ENCODE measurements at places on chromosomes 12 and 14.

DNA sequence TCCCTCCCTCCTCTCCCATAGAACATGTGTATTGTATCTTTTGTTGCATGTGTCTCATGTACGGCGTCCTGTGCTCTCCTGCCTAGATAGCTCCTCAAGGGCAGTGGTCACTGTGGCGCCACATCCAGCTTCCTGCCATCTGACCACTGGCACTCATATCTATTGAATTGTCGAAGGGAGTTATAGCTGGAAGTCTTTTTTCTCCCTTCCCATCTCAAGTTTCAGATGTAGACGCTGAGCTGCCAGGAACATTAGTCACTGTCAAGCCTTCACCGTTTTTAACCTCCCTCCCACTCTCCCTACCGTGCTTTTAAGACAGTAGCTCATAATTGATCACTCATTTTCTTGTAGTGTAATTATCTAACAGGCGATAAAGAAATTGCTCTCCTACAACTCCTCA lies 33.0 kb downstream of the MTHFD1 start:
- no peak for DNase-seq

DNA sequence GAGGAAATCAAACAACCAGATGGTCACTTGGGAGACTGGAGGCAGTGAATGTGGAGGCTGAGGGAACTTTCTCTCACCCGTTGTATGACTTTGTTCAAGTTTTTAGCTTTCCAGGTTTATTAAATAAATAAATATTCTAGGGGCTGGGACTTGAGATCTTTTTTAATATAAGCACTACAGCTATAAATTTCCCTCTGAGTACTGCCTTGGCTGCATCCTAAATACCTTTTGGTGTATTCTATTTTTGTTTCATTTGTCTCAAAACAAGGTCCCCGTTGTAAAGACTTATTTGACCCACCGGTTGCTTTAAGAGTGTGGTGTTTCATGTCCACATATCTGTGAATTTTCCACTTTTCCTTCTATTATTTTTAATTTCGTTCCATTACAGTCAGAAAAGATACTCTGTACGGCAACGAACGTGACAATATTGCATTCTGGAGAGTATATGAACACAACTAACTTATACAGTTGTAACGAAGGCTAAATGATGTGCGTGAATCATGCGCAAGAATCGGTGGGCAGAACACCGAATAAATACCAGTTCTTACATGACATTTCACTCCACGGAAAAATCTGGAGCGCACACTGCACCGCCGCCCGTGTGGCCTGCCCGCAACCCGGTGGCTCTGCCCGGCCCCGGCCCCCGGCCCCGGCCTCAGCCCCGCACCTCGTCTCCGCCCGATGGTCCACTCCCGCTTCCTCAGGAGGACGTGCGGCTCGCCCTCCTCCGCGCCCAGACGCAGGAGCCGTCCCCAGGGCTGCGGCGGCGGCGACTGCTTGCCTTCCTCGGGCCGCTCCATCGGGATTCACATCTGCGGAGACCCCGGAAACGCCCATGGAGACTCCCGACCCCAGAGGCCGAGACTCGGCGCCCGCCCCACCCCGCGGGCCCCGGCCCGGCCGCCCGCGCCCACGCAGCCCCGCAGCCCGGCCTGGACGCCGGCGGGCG lies 602 bp downstream of the CHFR start:
- no peak for DNase-seq

- no peak for DNase-seq
Measured at GRCh38 chr14:47935332-47935731, 259.9 kb upstream of the MDGA2 start.

DNA sequence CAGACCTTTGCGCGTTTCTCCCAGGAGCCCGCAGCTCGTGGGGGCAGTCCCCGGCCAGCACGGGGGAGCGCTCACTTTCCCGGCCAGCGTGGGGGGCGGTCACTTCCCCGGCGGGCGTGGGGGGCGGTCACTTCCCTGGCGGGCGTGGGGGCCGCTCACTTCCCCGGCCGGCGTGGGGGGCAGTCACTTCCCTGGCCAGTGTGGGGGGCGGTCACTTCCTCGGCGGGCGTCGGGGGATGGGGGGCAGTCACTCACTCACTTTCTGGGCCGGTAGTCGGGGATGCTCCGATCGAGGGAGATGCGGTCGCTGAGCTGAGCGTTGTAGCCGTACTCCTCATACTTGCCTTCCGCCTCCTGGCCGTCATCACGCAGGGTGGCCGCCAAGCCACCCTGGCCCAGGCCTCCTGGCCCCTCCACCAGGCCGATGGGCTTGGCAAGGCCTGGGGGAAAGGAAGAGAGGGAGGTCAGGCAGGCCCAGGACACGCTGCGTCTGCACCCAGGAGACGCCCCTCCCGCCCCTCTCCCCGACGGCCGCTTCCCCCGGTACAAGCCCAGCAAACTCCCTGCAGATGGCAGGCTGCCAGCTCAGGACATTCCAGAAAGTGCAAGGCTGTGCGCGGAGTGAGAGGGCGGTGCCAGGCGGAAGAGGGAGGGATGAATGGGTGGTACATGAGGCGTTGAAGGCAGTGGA lies 43.3 kb downstream of the GALNT9 start:
- no peak for DNase-seq

GRCh38 chr12:5345534-5345933 lies 86.4 kb upstream of the NTF3 start:
- no peak for DNase-seq

DNA sequence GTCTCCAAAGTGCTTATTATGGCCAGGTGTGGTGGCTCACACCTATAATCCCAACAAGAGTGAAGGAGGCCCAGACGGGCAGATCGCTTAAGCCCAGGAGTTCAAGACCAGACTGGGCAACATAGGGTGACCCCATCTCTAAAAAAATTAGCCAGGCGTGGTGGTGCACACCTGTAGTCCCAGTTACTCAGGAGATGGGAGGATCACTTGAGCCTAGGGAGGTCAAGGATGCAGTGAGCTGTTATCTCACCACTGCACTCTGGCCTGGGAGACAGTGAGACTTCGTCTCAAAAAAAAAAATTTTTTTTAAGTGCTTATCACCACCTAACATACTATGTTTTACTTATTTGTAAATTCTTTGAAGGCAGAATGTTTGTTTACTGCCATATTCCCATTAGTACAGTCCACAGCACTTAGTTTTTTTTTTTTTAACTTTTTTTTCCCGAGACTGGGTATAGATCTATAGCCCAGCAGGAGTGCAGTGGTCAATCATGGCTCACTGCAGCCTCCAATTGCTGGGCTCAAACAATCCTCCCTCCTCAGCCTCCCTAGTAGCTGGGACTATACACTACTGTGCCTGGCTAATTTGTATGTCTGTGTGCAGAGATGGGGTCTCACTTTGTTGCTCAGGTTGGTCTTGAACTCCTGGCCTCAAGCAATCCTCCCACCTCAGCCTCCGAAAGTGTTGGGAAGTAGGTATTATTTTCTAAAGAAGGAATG lies 4.7 kb upstream of the KANSL2 start:
- no peak for DNase-seq

GRCh38 chr12:5439371-5439771 lies 7.5 kb downstream of the NTF3 start:
- no peak for DNase-seq

DNA sequence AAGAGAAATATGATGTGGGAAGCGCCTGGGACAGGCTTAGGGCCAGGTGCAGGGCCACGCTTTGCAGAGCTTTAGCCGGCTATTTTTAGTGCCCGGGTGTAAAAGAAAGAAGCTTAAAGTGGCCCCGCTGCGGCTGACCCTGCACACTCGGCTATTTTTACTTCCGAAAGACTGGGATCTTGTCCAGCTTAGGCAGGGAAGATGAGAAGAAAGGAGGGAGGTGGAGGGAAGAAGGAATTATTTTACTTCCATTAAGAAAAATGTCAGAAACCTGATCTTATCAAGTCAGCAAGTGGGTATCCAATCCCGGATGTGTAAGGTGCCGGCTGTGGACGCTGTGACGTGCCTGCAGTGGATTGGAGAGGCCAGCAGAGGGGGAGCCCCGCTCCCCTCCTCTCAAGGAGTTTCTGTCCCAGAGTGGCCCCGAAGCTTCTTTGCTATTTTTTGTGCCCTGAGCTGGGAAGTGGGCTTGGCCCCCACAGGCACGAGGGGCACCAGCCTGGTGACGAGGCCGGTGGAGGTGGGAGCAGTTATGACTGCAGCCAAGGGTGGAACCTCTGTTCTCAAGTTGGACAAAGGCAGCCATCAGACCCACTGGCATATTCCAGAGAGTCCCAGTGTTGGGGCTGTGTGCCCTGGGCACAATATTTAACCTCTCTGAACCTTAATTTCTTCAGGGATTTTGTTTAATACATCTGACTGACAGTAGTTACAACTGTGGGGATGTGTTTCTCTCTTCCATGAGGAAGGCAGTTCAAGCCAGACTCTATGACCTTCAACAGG lies 97.7 kb downstream of the ESRRB start:
- DNase-seq = no peak

- no peak for DNase-seq
Measured at GRCh38 chr12:121915841-121916321, 2.5 kb upstream of the CFAP251 start.

- no peak for DNase-seq
Measured at GRCh38 chr14:67952786-67953185, 133.2 kb downstream of the RAD51B start.

DNA sequence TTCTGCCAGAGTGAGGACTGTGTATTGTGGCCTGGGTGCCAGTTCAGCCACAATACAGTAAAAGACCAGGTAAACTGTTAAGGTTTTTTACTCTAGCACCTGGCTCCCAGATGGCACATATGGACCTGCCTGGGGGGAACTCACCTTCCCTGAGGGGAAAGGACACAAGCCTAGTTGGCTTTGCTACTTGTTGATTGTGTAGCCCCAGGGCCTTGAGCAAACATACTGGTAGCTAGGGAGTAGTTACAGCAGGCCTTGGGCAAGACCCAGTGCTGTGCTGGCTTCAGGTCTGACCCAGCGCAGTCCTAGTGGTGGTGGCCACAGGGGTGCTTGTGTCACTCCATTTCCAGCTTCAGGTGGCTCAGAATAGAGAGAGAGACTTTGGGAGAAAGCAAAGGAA lies 216.4 kb downstream of the KLHL28 start:
- DNase-seq = no peak

GRCh38 chr14:90451961-90452360 lies 55.1 kb downstream of the CALM1 start:
- no peak for DNase-seq

- DNase-seq = peak; percentile 2
Measured at GRCh38 chr14:97916669-97917568, 1119.7 kb downstream of the VRK1 start.

DNA sequence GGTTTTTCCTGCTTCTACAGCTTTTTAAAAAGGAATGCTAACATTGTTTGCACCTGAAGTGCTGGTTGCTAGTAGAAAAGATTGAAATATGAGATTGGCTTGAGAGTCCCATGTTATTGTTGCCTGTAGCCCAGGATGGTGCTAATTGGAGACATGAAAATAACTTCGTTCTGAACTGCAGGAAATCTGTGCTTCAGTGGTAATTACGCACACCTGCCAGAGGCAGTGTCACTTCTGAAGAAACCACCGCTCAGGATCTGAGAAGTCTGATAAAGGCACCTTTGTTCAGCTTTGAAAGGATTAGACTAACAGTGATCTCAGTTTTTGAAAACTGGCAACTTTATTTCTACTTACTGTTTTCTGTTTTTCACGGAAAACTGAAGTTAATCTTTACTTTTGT lies 15.5 kb upstream of the ATP6V0A2 start:
- DNase-seq = no peak

DNA sequence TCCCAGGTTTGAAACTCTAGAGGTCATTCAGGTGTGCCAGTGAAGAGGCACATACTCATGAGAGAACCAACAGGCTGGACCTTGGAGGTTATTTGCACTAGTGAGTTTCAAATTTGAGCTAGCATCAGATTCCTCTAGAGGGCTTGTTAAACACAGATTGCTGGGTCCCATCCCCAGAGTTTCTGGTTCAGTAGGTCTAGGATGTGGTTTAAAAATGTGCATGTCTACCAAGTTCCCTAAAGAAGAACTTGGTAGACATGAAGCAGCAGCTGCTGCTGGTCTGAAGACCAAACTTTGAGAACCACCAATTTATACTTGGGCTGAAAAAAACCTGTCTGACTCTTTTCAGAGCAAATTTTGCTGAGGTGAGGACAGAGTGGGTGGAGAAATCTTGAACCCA lies 61.7 kb downstream of the SUSD6 start:
- DNase-seq = no peak

DNA sequence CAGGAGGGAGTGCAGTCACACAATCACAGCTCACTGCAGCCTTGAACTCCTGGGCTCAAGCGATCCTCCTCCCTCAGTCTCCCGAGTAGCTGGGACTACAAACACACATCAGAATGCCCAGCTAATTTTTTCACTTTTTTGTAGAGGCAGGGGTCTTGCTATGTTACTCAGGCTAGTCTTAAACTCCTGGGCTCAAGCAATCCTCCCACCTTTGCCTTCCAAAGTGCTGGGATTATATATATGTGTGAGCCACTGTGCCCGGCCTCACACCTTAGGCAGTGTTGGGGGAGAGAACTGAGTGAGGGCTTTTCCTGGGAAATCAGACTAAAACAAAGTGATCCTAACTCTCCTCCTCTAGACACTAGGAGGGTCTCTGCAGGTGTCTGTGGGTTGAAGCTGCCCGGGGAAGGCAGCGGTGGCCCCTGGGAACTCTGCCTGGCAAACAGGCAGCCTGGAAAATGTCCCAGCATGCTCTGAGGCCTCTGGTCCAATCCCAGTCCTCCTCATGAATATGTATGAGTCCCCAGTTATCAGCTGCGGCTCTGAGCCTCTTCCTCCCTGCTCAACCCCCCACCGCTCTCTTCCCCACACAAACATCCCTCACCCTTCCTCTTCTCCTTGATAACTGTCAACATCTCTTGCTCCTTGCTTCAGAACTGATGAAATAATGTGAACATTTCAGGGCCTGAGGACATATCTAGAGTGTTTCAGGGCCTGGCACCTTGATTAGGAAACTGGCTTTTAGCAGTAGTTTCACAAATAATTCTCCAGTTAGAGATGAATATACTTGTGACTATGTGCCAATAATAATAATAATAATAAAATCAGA lies 7.9 kb upstream of the NAA25 start:
- no peak for DNase-seq

GRCh38 chr14:103186909-103187586 lies 63.8 kb downstream of the TNFAIP2 start:
- DNase-seq = no peak

- peak; percentile 56 for DNase-seq
Measured at GRCh38 chr12:55724226-55724939, 4.2 kb downstream of the RDH5 start.

DNA sequence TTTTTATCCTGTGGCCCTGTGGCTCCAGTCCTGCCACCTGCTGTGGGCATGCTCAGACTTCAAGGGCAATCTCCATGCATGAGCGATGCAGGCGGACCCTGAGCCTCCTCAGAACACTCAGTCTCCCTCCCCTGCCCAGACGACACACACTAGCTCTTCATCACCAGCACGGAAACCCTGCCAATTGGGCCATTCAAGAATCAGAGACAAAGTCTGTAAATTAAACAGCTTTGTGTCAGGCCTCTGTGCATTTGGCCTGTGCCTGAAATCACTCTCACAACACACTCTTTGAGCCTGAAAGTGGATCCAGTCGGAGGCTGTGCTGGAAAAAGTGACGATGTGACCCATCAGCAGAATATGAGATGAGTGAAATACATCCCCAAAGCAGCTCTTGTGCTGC lies 12.5 kb downstream of the POU6F1 start:
- DNase-seq = no peak

DNA sequence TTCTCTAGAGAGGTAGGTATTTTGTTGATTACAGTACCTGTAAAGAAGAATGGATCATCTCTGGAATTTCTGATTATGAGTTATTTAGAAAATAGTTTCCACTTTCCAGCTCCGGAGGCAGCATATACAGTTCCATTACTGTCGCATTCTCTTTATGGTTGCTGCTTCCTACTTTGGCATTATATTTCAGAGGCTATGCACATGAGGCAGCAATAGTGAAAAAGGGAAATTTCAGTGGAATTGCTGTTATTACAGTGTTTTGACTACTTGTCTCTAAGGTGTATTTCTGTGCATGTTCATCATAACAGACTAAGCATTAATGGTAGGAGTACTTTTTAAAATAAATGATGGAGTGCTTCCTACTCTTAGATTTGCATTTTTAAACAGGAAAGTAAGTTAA lies 10.2 kb downstream of the GNG2 start:
- no peak for DNase-seq
